ENCODE measurements at places on chromosomes 3 and 15.

GRCh38 chr15:37072181-37072580 lies 28.2 kb downstream of the MEIS2 start:
- DNase-seq: no peak

- no peak for DNase-seq
Observed at GRCh38 chr15:78004222-78004727, 73.2 kb downstream of the TBC1D2B start.

GRCh38 chr3:61111825-61112224 lies 139.4 kb downstream of the FHIT start:
- no peak for DNase-seq

DNA sequence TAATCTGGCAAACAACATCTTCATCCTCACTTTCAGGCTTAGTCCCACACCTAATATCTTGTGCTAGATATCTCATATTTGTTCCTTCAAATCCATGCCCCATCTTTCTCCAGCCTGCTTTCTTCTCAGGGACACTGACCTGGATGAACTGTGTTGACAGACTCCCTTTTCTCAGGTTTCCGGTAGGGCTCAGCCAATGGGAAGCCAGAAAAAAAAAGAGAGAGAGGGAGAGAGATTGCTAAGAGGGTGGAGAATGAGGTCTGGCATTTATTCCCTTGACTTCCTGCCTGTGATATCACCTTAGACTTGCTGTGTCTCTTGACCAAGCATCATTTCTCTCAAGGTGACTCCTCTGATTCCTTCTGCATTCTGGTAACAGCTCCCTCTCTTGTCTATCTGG lies 145.6 kb upstream of the ABI3BP start:
- DNase-seq: no peak

DNA sequence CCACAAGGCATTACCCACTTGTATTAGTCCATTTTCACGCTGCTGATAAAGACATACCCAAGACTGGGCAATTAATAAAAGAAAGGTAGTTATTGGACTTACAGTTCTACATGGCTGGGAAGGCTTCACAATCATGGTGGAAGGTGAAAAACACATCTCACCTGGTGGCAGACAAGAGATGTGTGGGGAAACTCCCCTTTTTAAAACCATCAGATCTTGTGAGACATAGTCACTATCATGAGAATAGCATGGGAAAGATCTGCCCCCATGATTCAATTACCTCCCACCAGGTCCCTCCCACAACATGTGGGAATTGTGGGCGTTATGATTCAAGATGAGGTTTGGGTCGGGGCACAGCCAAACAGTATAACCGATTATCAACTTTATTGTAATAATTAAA lies 17.0 kb upstream of the CMC1 start:
- DNase-seq: no peak

GRCh38 chr3:119555309-119555735 lies 4.1 kb downstream of the CD80 start:
- DNase-seq: no peak

GRCh38 chr3:160755776-160756304 lies at the start of gene PPM1L:
TSS of gene PPM1L (plus strand) at chr3:160756231.
- DNase-seq: peak; percentile 24

DNA sequence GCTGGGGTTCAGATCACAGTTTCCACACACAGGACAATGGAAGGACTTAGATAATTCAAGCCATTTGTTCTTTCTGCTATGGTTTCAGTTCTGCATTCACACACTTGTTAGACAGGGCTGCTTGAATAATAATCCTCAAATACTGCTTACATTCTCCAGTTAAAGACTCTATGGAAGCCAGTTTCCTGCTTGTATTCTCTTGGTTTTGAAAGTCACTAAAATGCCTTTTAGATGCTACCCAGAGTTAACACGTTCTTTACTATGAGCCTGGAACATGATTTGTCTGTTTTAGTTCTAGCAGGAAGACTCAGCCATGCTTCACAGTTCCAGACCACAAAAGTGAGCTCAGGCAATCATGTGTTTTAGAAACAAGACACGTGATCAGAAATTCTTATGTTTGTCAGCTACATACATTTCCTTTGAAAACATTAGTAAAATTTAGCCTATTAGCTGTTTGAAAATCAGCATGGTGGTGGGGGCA lies 152.4 kb downstream of the LEKR1 start:
- peak; percentile 17 for DNase-seq

DNA sequence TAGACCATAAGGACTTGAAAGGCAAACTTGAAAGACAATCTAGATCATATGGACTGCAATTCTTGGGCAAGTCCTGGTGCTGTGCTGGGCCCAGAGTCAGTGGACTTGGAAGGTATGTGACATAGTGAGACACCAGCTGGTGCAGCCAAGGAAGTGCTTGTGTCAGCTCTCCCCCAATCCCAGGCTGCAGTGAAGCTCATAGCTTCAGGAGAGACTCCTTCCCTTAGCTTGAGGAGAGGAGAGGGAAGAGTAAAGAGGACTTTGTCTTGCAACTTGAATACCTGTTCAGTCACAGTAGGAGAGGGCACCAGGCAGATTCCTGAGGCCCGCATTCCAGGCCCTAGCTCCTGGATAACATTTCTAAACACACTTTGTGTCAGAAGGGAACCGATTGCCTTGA lies 127.4 kb upstream of the ZPLD1 start:
- DNase-seq: no peak

DNA sequence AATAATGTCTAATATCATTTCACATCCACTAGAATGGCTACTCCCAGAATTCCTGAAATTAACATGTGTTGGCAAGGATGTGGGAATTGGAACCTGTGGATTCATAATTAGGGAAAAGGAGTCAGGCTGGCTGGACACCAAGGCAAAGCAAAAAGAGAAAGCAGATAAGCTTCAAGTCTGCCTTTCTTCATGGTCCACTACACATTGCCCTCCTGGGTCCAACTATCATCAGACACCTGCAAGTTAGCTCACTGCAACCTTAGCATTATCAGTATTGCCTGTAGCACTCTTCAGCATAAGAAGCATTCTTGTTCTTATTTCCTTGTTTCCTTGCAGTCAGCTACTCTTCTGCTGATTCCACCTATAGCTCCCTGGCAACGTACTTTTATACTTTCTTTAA lies 124.3 kb downstream of the ZNF280D start:
- no peak for DNase-seq

- DNase-seq: no peak
Observed at GRCh38 chr3:97699889-97700288, 64.7 kb upstream of the ARL6 start.

DNA sequence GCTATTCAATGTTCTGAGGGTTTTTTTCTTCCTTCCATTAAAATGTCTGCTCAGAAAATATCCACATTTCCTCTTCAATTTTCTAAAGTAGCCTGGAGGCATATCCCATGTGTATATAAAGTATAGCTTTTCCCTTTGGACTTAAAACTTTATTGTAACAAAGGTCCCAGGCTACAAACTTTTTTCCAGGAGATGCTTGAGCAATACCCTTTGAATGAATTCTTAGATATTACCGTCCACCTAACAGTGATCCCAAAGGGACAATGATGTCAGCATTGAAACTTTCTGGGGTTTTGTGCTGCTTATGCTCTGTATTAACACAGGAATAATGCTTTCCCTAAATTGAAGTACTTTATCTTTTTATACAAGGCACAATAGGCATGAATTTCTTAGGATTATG lies 525.2 kb downstream of the CADM2 start:
- no peak for DNase-seq

DNA sequence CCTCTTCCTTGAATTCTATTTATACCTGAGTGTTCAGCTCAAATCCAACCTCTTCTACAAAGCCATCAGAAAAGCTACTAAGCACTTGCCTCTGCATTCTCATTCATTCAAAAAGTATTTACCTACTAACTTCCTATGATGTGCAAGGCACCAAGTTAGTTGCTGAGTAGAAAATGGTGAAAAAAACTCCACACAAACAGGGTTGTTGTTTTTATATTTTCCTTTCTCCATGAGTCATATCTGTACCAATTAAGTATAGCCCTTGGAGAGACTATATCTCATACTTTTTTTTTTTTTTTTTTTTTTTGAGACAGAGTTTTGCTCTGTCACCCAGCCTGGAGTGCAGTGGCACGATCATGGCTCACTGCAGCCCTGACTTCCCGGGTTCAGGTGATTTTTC lies 67.7 kb downstream of the IGF2BP2 start:
- DNase-seq: no peak

DNA sequence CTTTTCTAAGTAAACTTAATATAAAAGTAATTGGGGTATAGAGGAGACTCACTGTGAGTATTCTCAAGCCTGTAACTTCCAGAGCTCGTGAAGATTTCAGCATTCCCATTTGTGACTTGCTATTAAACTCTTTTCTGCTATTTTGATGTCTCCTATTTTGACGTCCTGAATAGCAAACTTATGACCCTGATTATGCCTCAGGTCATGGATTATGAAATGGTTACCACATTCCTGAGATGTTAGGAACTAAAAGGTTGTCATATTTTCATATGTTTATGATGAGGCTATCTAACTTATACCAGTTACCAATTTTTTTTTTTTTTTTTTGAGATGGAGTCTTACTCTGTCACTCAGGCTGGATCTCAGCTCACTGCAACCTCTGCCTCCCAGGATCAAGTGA lies 105.5 kb downstream of the ATG7 start:
- DNase-seq: no peak

DNA sequence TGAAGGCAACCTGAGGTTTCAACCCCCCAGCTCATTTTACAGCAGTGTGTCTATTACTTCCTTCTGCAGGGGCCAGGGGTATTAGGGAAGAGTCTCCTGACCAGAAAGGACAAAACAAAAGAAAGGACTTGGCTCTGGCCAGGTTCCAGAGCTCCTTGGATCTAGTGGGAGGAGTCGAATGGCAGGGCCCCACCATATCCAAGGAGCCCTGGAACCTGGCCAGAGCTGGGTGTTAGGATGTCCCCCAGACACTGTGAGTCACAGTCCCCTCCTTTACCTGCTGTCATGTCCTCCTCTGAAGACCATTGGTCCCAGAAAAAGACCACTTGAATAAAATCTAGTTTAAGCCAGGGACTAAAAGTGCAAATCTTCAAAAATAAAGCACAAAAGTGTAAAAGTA lies 113.2 kb downstream of the EEFSEC start:
- DNase-seq: no peak

DNA sequence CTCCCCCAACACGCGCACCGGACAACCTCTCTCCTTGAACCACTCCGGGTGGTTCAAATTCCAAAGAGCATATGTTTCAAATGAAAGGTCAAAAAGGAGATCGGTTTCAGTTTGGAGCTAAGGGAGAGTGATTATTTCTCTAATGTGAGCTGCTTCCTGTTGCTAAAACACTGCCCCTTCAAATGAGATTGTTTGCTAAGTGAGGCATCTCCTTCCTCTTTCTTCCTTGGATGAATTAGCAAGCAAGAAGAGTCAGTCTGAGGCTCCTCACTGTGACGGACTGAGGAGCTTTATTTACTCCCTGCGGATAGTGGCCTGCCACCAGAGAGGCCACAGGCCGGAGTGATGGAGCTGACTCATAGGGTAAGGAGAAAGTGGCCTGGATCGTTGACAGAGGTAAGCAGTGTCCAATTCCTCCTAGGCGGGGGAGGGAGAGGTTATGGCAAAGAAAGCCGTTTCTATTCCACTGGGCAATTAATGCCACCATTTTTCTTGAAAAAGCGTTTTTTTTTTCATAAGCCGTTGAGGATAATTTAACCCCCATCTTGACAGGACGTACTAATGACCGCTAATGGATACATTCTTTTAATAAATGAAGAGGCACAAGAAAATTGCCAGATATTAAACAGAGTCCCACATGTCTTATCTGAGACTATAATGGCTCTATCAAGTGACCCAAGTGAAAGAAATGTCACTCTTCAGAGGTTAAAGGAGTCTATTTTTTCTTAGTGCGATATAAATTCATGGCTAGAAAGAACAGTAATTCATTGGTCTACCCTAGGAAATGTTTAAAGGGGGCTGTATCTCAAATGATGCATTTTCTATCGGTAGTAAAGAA lies 167.0 kb upstream of the ANKRD28 start:
- DNase-seq: no peak

GRCh38 chr3:159123877-159124276 lies 322.0 kb downstream of the MFSD1 start:
- DNase-seq: no peak

DNA sequence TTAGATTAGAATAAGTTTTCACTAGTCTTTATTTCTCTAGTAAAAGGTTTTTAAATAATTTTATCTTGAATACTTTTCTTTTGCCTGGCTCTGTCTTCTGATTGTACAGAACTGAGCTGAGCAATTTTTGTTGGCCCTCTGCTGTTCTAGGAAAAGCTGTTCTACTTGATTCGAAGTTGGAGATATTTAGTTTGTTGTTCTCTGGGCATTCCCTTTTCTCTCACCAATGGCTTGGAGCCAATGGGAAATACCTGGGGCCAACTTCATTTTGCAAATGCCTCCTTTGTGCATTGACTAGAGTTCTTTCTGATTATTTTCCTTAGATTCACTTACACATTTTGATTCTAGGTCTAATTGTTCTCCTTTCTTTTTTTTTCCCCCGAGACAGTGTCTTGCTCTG lies 16.5 kb downstream of the ABHD5 start:
- no peak for DNase-seq

GRCh38 chr15:84666373-84666772 lies 8.4 kb upstream of the NMB start:
- no peak for DNase-seq

DNA sequence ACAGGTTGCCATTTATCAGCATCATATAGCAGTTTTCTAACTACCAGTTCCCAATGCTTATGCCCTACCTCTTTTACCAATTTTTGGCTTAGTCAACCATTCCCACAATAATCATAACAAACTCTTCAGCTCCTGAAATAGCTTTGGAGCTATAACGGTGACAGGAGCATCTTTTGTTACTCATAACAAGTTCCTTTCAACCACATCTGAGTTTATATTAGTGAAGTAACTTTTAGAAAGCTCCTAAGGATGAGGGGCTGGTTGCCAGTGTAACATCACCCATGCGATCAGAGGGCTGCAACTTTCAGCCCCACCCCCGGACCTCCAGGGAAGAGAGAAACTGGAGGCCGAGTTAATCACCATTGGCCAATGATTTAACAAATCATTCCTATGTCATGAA lies 495.3 kb upstream of the RASGRP1 start:
- DNase-seq: no peak

DNA sequence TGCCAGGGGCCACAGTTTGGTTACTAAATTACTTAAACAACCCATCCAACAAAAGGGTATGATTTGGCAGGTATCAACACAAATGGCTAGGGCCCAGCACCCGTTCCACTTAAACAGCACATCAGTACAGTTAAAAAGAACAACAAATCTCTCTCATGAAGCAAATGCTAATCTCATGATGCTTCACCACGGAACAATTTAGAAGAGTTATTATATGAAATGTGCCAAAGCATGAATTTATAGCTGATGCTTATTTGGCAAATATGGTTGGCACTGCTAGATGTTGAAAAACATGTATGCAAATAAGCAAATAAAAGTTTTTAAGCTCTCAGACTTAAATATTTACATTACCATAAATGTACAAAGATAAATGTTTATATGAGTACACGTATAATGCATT lies 2.3 kb downstream of the PEAK1 start:
- no peak for DNase-seq
